ENCODE measurements at places on chromosomes 2 and 18.
A peak's percentile ranks its signal among the peaks of the same experiment; 100 is the strongest.

- no peak for DNase-seq
These were observed 33.3 kb downstream of the IL1R2 start for GRCh38 chr2:102025016-102025501.

DNA sequence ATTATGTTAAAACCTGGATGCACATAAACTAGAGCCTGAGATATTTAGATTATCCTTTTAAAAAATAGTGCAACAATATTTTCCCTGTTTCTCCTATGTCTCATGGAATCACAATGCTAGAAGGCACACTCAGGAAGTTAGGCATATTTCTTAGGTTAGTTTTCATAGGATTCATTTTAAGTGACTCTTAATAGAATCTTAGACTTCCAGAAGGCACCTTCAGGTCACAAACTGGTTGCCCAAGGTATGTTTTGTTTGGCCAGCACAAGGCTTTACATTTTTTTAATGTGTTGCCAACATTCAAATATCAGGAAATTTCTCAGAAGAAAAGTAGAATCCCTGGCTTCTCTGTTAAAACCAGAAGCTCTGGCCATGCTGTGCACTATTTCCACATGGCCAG lies 129.3 kb downstream of the LNPK start:
- DNase-seq = no peak

- DNase-seq = no peak
These were observed at the start of gene DYNAP for GRCh38 chr18:54590945-54591344. TSS of gene DYNAP (plus strand) at chr18:54591245. CDS start at chr18:54591283, 38 bp downstream.

- no peak for DNase-seq
These were observed 172.8 kb downstream of the CD226 start for GRCh38 chr18:69774831-69775230.

DNA sequence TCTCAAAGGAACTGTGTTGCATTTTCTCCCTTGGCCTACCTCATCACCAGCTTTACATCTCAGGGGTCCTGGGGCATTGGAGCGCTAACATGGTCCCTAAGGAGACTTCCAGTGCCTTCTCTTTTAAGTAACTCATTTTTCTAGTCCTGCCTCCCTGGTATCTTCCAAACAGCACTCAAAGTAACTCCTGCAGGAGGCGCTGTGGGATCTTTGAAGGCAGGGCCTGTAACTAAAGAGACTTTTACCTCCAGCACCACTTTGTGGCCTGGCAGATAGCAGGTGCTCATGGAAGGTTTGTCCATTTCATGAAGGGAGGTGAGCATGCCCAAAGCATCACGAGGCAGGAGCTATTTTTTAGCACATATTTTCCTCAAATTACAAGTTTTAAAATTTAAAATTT lies 411.0 kb upstream of the GYPC start:
- DNase-seq = peak; percentile 63

DNA sequence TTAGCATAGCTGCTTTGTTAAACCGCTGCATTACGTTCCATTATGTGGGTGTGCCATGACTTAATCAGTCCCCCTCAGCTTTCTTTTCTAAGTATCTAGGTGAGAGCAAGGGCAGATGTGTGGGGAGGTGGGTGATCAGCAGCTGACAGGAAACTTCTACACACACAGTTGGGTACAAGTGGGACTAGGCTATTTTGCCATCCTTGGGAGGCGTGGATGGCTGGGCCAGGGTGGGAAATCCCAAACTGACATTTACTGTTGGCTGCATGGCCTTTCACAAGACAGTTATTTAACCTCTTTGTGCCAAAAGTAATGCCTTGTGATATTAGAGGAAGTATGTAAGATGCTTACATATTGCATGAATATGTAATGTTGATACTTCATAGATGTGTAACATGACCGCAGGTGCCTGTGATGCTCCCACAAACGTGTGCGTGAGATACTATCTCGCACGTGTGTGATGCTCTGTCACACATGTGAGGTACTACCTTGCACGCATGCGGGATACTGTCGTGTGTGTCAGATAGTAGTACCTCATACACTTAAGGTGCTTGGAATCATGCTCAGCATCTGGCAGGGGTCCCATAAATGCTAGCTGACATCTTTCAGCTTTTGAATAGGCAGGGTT lies 314.5 kb downstream of the PRKCE start:
- no peak for DNase-seq

GRCh38 chr2:241738040-241738686 lies 3.7 kb downstream of the D2HGDH start:
- no peak for DNase-seq

Measured in MCF 10A (cell line).